GM23248 (cell line): ENCODE measurements at places on chromosomes 7 and 10. TPM values are rescaled to one million over a fixed set of nuclear protein-coding genes. Genes with fewer than 3 reads are reported as not detected.

DNA sequence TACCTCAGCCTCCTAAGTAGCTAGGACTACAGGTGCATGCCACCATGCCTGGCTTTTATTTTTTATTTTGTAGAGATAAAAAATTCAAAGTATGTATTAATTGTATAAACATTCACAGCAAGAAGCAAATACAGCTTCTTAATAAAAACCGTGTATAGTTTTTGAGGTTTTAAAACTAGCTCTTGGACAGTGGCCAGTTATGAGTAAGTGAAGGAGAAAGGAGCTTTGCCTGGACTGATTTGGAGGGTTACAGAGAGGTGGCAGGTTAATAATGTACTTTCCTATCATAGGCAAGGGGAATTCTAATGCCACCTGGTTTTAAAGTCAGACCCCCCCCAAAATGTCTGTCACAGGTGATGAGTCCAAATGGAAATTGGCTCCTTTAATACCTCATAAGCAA lies 43.4 kb downstream of the ZNRF2 start:
- H3K4me1 ChIP-seq: no peaks in the 10 kb centered on the region
- H3K4me3 ChIP-seq: no peak overlapping the region
- H3K27me3 ChIP-seq: no peaks in the 10 kb centered on the region
- H3K36me3 ChIP-seq: no peaks in the 10 kb centered on the region
- peak; percentile 67 for DNase-seq

DNA sequence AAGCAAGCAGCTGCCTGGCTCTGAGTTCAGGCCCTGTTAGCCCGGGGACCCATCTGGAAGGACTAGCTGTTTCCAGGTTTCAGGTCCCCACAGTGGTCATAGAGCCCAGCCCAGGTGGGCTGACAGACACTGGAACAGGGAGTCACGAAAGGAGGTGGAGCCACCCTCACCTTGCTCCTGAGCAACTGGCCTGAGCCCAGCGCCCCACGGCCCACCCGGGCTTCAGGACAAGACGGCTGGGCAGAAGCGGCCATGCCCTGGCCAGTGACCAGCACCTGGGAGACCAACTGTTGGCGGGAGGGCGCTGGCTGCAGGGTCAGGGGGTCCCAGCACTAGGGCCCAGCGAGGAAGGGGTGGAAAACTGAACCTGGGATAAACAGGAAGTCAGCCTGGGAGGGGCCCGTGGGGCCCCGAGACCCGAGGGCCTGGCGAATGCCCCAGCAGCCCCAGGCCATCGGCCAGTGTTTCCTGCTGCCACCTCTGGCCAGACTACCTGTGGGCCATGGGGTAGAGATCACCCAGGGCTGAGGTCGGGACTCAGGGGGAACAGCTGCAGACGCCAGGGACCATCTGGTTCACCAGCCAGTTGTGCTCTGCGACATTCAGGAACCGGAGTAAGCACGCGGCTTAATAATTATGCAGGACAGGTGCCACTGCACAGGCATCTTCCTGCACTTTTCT lies 282.1 kb upstream of the PPP2R2D start:
- no peak overlapping the region for H3K27ac ChIP-seq
- H3K4me1 ChIP-seq: no peaks in the 10 kb centered on the region
- no peaks in the 10 kb centered on the region for H3K27me3 ChIP-seq
- H3K36me3 ChIP-seq: no peaks in the 10 kb centered on the region
- no peak for DNase-seq

The ACTR3C gene
- total RNA-seq: not detected in 2 replicates

- H3K27ac ChIP-seq: 0 out of 2 replicates have a peak overlapping the region, but pooled peaks have one; percentile 3
- no peaks in the 10 kb centered on the region for H3K36me3 ChIP-seq
- DNase-seq: no peak
- H3K4me1 ChIP-seq: peaks cover 14% of the 10 kb centered on the region; the same call in 1 of the 2 replicates
Observed at GRCh38 chr7:78395298-78396036, 596.9 kb downstream of the PHTF2 start.

DNA sequence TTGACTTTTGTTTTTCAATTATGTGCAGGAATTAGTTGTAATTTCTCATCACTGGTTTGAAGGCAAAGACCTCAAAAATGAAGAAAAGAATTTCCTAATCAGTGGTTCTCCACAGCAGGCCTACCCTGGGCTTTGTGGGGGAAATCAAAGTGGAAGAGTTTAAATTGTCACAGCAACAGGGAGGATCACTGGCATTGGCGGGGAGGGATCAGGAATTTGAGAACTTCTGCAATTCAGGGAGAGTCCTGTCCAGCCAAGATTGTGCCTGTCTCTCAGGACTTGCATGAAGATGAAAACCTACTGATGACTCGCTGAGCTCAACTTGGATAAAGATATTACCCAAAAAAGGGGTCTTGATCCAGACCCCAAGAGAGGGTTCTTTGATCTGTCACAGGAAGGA lies 70.1 kb downstream of the HACD1 start:
- H3K27ac ChIP-seq: no peak overlapping the region
- no peaks in the 10 kb centered on the region for H3K4me1 ChIP-seq
- no peak for DNase-seq
- H3K36me3 ChIP-seq: no peaks in the 10 kb centered on the region
- H3K27me3 ChIP-seq: no peaks in the 10 kb centered on the region

The PRPS1L1 gene
- not detected in 2 replicates for total RNA-seq

The XPNPEP1 gene
- total RNA-seq: 108 and 115 TPM in 2 replicates

- no peaks in the 10 kb centered on the region for H3K36me3 ChIP-seq
- no peak overlapping the region for H3K27ac ChIP-seq
- no peaks in the 10 kb centered on the region for H3K27me3 ChIP-seq
- H3K4me1 ChIP-seq: no peaks in the 10 kb centered on the region
- H3K4me3 ChIP-seq: no peak overlapping the region
Observed at GRCh38 chr10:128489324-128490247, 363.4 kb upstream of the MKI67 start.

DNA sequence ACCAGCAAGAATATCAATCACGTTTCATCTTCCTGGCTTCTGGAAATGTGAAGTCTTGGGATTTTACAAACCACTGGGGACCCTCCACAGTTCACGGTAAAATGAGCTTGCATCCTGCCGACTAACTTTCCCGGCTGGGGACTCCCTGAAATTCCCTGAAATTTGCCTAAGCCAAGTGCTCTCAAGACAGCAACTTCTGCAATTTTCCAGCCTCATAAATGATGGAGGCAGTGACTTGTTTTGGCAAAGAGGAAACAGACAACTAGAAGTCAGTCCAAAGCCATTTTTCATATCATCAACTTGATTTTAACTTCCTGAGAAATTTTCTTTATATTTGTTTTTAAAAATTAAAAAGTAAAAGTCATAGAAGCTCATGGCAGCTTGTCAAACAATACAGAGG lies 212.3 kb downstream of the FANK1 start:
- peaks cover 15% of the 10 kb centered on the region for H3K4me1 ChIP-seq
- H3K27me3 ChIP-seq: no peaks in the 10 kb centered on the region
- no peak for DNase-seq

DNA sequence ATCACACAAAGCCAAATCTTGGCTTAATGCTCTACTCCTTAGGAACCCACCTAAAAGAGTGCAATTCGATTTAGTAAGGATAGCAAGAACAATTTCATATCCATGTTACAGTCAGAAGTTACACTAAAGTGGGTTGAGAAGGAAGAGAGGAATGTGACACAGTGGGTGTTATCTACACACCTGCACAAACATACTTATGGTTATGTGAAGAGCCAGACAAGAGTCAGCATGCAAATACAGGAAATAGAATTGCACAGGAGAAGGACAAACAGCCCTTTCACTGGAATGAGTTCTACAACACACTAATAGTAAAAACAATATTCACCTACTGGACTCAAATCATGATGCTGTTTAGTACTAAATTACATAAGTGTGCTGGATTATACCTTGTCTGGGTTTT lies 262.8 kb downstream of the DGKB start:
- H3K4me1 ChIP-seq: no peaks in the 10 kb centered on the region
- H3K27ac ChIP-seq: no peak overlapping the region
- no peak for DNase-seq
- H3K36me3 ChIP-seq: no peaks in the 10 kb centered on the region
- no peak overlapping the region for H3K4me3 ChIP-seq
- H3K27me3 ChIP-seq: no peaks in the 10 kb centered on the region

DNA sequence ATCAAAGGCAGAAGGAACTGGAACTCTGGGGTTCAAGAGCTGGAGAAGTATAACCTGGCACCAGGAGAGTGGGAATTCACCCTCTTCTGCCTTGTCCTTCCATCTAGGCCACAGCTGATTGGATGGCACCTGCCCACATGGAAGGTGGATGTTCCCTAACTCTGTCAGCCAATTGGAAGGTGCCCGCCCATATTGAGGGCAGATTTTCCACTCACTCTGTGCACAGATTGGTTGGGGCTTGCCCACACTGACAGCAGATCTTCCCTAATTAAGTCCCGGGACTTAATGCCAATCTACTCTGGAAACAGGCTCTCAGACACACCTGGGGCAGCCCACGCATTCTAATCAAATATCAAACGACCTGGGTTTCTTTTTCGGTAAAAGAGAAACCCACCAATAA lies 1142.3 kb upstream of the CELF2 start:
- H3K4me1 ChIP-seq: no peaks in the 10 kb centered on the region
- H3K4me3 ChIP-seq: no peak overlapping the region
- no peaks in the 10 kb centered on the region for H3K36me3 ChIP-seq
- no peak overlapping the region for H3K27ac ChIP-seq

DNA sequence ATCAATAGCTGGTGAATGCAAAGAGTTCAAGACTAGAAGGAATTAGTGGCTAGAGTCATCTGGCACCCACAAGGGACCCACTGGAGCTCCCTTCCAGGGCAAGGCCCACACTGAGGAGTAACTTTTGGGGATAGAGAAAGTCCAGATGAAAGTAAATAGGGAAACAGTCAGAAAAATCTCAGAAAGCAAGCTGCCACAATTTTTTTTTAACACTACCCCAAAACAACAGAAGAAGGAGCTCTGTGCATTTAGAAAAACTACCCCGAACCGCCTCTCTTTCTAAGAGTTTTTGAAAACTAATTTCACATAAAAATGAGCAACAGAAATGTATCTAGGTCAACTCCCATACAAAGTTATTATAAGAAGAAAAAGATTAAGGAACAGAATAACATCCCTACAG lies 42.2 kb downstream of the AOAH start:
- no peak overlapping the region for H3K4me3 ChIP-seq
- no peaks in the 10 kb centered on the region for H3K4me1 ChIP-seq
- 0 out of 2 replicates have a peak, but pooled peaks cover 4% of the 10 kb centered on the region for H3K27me3 ChIP-seq
- no peaks in the 10 kb centered on the region for H3K36me3 ChIP-seq

The CABCOCO1 gene
- 0.22 and 0.25 TPM in 2 replicates for total RNA-seq

DNA sequence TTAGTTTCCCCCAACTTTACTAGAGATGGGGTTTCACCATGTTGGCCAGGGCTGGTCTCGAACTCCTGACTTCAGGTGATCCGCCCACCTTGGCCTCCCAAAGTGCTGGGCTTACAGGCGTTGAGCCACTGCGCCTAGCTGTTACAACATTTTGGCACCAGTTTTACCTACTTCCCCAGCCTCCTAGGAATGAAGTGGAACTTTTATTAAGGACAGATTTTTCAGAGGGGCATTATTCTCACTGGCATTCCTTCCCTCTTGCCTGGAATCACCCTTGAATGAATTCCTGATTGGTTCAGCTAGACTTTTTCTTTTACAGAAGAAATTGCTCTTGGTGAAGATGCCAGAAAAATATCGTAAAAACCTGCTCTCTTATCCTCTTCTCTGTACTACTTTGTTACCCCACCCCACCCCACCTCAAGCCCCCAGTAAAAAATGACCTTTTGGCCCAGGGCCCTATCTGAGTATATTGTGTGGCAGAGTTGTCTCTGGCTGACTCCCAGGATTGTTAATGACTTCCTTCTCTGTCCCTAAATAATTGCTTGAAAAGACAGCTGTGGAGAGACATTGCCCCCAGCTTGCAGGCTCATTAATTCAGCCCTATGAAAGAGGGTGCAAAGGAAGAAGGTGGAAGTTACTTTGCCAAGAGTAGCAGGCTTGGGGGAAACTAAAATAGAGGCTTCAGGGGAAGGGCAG lies 189.6 kb downstream of the AUTS2 start:
- no peaks in the 10 kb centered on the region for H3K36me3 ChIP-seq
- H3K27me3 ChIP-seq: no peaks in the 10 kb centered on the region
- H3K4me1 ChIP-seq: no peaks in the 10 kb centered on the region
- DNase-seq: no peak

The LOXL4 gene
- 496 and 507 TPM in 2 replicates for total RNA-seq

The RGR gene
- not detected in 2 replicates for total RNA-seq

The ATP5F1C gene
- 229 and 315 TPM in 2 replicates for total RNA-seq

The IGFBP3 gene
- total RNA-seq: 29,310 and 34,986 TPM in 2 replicates

GRCh38 chr10:84994722-84995121 lies 666.3 kb downstream of the CCSER2 start:
- H3K27ac ChIP-seq: no peak overlapping the region
- no peaks in the 10 kb centered on the region for H3K36me3 ChIP-seq
- H3K4me3 ChIP-seq: no peak overlapping the region
- H3K27me3 ChIP-seq: no peaks in the 10 kb centered on the region

- H3K4me1 ChIP-seq: peaks cover 32% of the 10 kb centered on the region
- peak; percentile 90 for DNase-seq
- peak overlapping the region; percentile 51 for H3K27ac ChIP-seq
- H3K36me3 ChIP-seq: no peaks in the 10 kb centered on the region
- H3K4me3 ChIP-seq: peak overlapping the region; percentile 13; the same call in 1 of the 2 replicates
Observed at GRCh38 chr7:127776776-127777386, 124.9 kb downstream of the SND1 start.
